ENCODE measurements at places on chromosomes 7 and 10.

DNA sequence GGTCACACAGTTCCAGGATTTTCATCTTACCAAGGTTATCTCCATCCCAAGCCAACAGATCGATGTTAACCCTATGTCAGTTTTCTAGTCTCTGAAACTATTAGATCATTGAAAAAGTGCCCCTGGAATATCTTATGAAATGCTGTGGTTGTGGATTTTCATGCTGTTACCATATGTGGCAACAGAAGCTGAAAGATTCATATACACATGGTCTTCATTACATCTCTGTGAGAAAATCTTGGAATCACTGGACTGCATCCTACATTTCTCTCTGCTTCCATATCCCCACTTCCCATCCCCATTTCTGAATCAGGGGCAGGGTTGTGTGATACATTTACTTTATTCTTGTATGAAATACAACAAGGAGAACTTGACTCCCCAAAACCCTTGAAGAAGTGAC, 146.1 kb downstream of the SLC16A9 start:
- DNase-seq, result no peak

DNA sequence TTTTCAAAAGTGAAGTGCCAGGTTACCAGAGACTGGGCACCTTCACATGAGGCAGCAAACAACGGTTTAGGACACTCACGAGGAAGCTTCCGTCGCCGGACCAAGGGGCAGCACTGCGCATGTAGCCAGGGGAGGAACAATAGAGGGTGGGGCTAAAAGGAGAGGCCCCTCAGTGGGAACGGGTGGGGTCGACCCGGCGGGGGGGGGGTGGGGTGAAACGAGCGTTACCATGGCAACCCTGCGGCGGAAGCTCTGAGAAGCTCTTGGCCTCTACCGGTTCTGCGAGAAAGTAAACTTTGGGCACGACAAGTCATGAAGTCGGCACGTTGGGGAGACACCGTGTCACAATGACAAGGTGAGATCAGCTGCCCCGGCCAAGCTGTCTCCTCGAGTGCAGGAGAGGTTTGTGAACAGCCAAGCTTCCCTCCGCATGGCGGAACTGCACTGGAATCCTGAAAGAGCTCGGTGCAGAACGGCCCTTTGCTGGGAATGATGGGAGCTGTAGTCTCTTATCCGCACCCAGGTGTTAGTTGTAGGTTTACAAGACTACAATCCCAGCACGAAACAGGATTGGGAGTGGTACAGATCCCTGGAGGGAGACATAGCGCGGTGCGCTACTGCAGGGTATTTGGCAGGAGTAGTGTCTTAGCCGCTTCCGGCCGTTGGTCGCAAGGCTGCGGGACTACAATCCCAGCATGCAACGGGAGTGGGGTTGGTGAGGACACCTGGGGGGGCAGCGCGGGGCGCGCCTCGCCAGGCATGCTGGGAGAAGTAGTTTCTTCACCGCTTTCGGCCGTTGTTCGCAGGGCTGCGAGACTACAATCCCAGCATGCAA, 72.8 kb upstream of the ZNF722 start:
- DNase-seq, result no peak

- DNase-seq, result no peak
Observed at GRCh38 chr7:53358269-53358668, 322.8 kb downstream of the POM121L12 start.

GRCh38 chr7:156819733-156820295, 73.2 kb downstream of the LMBR1 start:
- no peak for DNase-seq

DNA sequence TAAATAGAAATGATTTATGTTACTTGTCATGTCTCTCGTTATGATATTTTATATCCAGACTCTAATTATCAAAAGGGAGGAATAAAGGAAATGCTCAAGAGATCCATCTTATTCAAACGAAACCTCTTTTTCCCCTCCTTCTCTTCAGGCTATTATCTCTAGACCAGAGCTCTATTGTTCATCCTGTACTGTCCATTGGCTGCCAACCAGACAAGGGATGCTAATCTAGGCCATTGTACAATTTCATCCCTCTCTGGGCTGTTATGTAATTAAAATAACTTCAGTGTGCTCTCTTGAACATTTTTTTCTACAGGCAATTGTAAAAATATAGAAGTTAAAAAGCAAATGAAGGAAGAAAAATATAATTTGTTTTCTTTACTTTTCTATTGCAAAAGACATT, 220.4 kb downstream of the HDAC9 start:
- no peak for DNase-seq

DNA sequence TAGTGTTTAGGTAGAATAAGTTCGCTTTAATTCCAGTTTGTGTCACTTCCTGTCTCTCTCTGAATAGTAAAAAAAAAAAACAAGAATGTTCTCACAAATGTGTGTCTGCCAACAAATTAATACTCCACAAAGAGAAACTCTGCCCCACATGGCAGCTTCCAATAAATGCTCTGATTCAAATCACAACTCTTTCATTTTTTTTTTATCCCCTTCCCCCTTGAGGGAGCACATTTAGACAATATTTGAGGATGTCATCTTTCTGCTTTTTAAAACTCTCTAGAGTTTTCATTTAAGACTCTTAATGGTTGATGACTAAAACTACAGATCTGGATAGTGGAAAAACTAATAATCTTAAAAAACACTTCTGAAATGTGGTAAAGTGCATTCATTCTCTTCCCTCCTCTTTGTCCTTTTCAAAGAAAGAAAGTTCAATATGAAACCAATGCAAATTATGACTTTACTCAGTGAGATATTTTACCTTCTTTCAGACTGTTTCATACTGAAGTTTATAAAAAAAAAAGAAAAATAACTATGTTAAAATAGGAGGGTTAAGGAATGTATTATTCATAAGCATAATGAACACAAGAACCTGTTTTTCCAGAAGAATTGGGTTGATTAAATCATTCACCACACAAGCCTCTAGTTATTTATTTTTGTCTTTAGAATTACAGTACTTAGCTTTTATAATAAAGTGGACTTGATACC, 42.3 kb downstream of the ARID5B start:
- DNase-seq, result no peak

GRCh38 chr7:158771213-158771834, 58.0 kb downstream of the ESYT2 start:
- no peak for DNase-seq

DNA sequence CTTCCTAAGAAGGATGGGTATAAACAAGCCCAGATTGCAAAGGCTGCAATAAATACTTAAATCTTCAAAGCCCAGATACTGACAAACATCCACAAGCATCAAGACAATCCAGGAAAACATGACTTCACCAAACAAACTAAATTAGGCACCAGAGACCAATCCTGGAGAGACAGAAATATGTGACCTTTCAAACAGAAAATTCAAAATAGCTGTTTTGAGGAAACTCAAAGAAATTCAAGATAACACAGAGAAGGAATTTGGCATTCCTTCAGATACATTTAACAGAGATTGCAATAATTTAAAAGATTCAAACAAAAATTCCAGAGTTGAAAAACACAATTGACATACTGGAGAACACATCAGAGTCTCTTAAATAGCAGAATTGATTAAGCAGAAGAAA, 23.0 kb downstream of the GSDME start:
- DNase-seq, result no peak

DNA sequence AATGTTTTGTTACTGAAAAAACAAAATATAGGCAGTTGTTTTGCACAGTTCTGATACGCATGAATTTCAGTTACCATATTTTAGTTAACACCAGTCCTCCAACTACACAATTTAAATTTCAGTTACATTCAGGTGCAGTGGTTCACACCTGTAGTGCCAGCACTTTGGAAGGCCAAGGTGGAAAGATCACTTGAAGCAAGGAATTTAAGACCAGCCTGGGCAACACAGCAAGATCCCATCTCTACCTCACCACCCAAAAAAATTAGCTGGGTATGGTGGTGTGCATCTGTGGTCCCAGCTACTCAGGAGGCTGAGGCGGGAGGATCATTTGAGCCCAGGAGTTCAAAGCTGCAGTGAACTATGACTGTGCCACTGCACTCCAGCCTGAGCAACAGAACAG, 45.3 kb downstream of the ABI1 start:
- DNase-seq, result no peak
